ENCODE measurements at places on chromosomes 5 and 9. TPM values are rescaled to one million over a fixed set of nuclear protein-coding genes. Genes with fewer than 3 reads are reported as not detected.

DNA sequence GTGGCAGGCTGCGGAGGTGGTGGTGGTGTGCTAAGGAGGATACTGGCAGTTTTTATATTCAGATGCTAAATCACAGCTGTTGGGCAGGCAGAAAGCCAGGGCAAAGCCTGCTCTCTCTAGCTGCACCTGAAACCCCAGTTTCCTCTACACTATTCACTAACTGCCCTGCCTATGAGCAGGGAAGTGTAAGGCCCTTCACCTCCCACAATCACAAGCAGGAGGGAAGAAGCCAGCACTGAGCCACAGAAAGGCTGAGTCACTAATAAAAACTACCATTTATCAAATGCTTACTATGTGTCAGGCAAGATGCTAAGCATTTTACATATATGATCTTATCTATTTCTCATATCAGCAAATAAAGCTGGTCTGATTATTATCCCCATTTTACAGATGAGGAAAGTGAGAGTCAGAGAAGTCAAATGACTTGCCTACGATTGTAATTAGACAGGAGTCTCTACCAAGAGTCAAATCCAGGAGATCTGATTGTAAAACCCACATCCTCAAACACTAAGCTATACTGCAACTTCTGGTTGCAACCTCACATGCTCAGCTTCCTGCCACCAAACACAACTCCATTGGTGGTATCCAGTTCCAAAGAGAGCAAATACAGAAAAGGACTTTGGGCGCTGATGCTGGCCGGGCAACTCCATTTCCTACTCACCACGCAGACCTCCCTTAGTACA lies 17.7 kb upstream of the IL6ST start:
- peak; percentile 63 for DNase-seq

DNA sequence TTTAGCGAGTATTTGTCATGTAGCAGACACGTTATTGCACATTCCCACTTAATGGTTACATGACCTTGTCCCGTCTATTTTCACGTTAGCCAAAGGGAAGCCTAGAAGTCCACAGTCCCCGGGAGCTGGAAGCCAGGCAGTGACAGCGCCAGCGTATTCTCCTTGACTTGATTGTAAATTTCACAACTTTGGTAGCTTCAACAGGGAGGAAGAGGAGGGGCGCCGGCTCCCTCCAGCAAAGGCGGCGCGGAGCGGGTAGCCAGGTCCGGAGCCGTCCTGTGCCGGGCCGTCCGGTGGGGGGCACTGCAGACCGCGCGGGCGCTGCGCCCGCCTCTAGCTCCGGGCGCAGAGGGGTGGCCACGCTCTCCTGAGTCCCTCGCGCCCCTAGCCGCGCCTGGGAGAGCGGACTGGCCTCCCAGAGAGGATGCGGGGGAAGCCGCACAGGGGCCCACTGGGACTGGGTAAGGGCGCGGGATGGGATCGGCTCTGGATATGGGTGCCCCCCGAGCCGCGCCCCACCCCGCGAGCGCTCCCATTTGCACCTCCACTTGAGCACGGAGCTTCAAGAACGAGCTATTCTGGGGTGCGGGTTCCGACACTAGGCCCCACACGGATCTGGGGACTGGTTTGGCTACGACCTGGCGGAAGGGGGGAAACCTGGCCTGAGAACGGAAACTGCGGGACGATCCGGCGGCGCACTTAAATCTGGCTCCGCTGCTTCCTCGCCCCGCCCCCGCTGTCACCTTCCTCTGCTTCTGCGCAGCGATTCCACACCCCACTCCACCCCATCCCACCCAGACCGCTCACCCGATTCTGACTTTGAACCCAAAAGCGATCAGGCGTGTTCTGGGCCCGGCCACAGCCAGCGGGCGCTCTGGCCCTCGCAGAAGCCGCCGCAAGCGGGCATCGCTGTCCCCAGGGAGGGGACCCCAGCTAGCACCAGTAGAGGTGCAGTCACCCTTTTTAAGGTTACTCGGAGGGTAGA lies 23.8 kb downstream of the KLF4 start:
- no peak for DNase-seq

DNA sequence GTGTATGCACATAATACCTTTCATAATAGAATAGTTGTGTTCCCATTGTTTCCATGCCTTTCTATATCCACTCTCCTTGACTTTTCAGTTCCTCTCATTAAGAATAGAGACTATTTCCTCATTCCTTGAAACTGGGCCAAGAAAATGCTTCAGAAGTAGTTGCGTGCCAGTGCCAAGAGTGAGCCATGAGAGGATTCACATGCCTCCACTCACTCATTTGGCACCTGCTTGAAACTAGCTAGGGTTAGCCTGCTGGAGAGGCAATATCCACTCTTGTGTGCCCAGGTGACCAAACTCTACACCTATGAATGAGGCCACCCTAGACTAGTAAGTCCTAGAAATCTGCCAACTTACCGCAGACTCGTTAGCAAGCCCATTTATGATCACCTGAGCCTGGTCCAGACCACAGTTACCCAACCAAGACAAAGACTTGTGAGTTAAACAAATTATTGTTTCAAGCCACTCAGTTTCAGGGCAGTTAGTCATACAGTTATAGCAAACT lies 276.3 kb downstream of the EPB41L4A start:
- no peak for DNase-seq

SLC4A9 gene
- total RNA-seq, result not detected

- DNase-seq, result no peak
These were observed 31.0 kb downstream of the ALG2 start for GRCh38 chr9:99190597-99191283.

DNA sequence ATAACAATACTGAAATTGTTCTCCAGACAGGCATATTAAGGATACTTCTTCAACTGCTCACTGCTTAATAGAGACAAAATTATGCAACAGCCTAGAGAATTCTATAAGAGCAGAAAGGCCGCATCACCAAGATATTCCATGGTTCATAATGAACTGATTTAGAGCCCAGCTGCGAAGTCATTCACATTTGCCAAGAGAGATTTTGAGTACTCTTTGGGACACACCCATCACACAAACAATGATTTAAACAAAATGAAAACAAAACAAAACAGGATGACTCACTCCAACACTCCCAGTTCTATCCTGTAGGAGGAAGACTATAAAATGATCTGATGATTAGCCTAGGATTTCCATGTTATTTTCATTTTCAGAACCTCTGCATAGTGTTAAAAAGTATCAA lies 145.7 kb upstream of the GNA14 start:
- peak; percentile 80 for DNase-seq

FOXD4 gene
- 0.65 TPM for total RNA-seq

DNA sequence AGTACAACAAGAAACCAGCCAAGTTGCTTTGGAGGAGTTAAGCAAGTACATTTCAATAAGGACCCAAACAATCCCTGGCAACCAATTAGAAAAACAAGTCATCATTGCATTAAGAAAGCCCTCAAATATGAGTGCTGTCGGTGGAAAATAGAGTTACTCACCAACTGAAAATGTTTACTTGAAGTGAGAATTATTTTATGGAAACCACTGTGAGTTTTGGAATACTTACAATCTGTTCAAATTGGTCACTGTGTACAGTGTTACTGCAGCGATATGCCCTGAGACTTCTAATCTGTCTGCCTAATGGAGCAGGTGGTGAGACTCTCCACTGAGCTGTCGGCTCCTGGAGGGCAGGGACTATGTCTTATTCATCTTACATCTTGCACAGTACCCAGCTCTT lies 1073.2 kb upstream of the DMAC1 start:
- no peak for DNase-seq

GRCh38 chr5:102613661-102614060 lies 114.9 kb upstream of the SLCO6A1 start:
- no peak for DNase-seq

PCDHGB6 gene
- total RNA-seq, result 0.33 TPM

SAP30L gene
- total RNA-seq, result 22.4 TPM

ARL14EPL gene
- 1.0 TPM for total RNA-seq

Data from A172 (cell line).